ENCODE measurements at places on chromosomes 11 and 22.

GRCh38 chr11:34830648-34831047 is 85.5 kb downstream of the APIP start:
- no peak for DNase-seq

- DNase-seq = no peak
These were observed 685.2 kb upstream of the CHORDC1 start for GRCh38 chr11:90908074-90908473.

DNA sequence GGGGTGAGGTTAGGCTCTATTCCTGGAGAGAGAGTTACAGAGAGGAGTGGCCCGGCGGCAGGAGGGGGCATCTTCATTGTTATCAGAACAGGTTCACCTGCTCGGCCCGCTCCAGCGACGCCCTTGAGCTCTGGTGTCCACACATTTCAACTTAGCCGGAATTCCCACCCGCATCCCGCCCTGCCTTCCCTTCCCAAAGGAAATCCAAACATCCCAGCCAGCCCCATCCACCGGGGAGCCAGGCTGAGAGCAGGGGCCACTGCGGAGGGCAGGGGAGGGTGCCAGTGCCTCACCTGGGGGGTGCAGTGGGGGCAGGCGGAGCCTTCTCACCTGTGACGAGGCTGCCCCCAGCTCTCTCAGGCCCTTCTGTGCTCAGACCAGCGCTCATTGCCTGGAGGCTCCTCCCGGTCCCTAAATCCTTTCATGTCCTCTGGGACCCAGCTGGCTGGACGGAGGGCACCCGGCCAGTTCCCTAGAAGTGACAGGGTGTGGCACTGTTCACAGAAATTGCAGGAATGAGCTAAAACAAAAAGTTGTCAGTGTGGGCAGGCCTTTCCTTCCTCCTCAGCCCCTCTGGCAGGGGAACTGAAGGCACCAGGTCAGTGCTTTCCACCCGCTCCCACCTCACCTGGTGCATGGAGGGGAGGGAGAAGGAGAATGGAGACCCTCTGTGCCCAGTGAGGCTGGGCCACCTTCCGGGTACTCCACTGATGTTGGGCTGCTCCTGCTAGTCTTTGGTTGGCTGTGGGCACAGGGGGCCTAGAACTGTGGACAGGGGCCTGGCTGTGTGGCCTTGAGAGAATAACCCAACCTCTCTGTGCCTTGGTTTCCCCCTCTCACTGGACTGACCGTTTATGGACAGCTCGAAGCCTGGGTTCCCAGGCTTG is 2.2 kb upstream of the MRGPRG start:
- no peak for DNase-seq

- peak; percentile 29 for DNase-seq
These were observed 4.4 kb downstream of the INS start for GRCh38 chr11:2156416-2157182.

Measured in fibroblast of the conjunctiva (primary cell).